ENCODE measurements at places on chromosomes 5 and 9.
A peak's percentile ranks its signal among the peaks of the same experiment; 100 is the strongest.

GRCh38 chr9:31445960-31446359 is 938.5 kb upstream of the ACO1 start:
- no peak for DNase-seq

DNA sequence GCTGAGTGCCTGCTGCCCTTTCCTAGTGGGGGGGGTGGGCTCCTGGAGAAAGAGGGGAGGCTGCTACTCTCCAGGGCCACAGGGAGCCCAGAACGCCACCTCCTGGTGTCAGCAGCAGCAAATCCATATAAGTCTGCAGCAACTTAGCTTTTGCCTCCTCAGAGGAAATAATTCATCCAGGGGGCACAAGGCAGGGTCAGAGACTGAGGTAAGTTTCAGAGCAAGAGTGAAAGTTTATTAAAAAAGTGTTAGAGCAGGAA is 4.0 kb upstream of the CLPTM1L start:
- DNase-seq: no peak

DNA sequence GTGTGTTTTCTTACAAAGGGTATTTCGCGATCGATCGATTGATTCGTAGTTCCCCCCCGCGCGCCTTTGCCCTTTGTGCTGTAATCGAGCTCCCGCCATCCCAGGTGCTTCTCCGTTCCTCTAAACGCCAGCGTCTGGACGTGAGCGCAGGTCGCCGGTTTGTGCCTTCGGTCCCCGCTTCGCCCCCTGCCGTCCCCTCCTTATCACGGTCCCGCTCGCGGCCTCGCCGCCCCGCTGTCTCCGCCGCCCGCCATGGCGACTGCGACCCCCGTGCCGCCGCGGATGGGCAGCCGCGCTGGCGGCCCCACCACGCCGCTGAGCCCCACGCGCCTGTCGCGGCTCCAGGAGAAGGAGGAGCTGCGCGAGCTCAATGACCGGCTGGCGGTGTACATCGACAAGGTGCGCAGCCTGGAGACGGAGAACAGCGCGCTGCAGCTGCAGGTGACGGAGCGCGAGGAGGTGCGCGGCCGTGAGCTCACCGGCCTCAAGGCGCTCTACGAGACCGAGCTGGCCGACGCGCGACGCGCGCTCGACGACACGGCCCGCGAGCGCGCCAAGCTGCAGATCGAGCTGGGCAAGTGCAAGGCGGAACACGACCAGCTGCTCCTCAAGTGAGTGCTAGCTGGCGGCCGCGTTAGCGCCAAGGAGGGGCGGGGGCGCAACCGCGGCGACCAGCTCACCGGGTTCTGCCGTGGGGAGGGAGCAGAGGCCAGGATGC is 480 bp downstream of the LMNB1 start:
- peak; percentile 51 for DNase-seq

DNA sequence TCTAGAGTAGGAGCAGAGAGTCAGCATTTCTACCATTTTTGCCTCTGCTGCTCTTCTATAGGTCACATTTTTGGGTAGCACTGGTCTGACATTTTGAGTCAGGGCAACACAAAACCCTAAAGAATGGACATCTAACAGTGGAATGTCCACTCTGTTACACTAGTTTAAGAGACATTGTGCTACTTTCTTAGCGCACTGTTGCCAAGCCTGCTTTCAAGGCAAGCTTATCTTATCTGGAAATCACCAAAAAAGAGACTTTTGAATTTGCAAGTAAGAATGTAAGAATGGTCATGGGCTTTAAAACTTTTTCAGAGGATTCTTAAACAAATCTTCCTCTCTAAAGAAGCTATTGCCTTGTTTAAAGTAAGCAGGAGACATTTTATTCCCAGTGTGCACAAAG is 73.0 kb upstream of the STARD4 start:
- no peak for DNase-seq

DNA sequence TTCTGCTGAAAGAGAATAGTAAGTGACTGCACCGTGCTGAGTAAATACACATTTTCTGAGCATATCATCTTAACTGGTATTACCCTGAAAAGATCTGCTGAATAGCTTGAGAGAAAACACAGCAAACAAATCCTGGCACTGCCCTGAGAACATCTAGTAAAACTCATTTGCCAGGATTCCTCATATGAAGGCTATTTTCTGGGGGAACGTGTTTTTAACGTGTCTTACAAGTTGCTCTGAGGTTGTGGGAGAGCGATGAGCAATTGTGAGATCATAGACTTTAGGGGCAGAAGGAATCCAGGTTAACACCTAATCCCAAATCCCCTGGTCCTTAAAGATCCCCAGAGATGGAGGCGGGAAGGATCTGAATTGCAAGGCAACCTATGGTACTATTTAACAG is 331.9 kb upstream of the RFX3 start:
- no peak for DNase-seq

DNA sequence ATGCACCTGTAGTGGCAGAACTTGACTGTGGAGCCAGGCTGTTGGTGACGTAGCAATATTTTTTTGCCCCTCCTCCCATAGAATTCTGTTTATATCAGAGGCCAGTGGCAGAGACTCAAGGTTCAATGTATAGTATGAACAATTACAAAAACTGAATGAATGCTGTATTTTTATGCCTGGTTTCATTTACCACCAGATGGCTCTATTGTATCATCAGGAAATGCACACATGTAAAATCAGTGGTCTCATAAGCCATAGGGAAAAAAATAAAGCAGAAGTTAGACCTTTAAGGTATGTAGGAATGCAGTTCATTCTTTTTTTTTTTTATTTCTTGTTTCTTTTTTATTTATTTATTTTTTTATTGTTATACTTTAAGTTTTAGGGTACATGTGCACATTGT is 43.6 kb downstream of the CCDC192 start:
- DNase-seq: no peak

DNA sequence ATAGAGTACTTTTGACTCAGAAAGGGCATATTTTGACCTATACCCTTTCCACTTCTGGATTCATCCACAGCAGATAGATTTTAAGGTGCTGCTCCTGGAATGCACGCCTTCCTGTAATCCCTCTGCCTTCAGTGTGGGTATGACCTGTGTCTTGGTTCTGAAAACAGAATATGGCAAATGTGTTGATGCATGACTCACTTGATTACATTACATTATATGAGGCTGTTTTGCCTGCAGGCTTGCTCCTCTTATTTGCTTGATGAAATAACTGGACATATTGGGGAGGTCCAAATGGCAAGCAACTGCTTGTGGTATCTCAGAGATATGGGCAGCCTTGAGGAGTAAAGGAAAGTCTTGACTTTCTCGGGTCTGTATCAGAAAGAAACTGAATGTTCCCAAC is 468.6 kb downstream of the CDH18 start:
- no peak for DNase-seq

- DNase-seq: no peak
These were observed 28.8 kb upstream of the TJP2 start for GRCh38 chr9:69145144-69145715.

DNA sequence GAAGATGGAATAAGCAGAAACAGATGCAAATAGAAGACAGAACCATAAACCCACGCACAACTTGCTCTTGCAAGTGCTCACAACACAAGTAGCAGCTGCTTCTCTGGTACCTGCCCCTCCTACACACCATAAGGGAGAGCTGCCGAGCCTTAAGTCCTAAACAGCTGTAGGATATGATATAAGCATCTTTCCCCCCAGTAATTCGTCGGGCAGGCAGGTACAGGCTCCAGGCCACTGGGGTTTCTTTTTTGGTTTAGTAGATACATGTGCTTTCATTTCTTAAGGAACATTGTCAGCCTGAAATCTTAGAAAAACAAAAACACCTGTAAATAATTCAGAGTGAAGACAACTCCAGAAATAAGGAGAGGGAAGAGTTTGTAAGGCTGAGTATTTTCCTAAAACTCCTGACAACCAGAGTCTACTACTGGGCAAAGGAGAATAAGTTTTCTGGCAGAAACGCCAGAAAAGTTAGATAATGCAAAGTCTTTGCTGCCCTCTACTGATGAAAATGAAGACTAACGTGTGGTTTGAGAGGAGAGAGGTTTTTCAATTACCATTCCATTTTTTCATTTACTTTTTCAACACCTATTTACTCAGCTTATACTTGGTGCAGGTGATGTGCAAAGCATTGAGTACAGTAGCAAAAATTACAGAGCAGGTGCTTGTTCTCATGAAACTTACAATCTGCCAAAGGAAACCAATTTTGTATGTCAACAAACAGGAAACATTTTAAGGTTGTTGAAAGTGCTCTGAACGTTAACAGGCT is 20.1 kb upstream of the TCERG1 start:
- no peak for DNase-seq

DNA sequence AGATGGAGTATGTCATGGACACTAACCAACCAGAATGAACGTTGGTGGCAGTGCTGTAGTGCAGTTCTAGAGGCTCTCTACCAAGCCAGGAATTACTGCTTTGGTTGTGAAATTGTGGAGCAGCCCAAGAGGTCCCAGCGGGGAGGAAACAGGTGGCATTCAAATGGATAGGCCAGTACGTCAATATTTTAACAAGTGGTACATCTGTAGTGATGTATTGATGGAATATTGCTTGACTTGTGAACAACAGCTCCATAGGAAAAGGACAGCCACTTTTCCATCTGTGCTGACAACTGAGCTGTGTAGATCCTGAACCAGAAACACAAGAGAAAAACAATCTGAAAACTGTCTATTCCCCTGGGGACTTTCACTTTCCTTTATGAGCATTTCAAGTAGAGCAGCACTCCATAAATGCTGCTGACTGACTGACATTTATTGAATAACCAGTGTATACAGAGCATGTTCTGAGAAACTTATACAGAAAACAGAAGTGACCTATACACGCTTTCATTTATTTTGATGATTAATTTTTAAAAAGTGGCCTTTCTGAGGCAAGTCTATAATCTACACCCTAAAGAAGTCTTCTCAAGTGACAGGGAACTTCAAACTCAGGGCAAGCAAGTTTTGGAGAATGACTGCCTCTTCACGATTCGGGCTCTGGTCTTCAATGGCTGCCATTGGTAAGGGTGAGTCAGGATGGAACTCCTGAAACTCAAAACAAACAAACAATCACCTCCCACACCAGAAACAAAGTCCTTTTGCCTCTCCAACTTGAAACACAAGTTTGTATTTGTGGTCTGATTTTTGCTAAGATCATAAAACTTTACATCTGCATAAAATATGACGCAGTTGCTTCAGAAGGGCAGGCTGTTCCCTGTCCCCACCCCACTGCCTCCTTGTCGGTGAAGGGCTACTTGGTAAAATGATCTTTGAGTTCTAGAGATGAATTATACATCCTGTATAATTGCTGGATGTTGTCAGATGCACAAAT is 362.4 kb downstream of the NDUFS4 start:
- DNase-seq: no peak

DNA sequence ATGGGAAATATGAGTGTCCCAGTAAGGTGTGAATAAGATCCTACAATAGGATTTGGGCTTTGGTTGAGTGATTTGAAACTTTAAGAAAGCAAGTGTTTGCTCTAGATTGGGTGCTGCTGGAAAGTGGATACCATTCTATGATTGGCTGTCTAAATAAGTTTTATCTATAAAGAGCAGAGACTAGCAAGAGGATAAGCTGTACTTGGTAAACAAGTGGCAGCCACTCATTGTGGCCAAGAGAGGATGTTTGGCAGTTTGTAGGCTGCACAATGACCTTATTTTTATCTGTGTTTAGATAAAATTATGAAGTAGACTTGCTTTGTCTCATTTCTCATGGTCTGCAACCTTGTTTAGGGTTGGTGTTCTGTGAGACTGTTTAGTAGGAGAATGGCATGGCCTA is 341.6 kb upstream of the PIK3R1 start:
- no peak for DNase-seq

- no peak for DNase-seq
These were observed 9.4 kb downstream of the PAM start for GRCh38 chr5:102764381-102765004.
